ENCODE measurements at places on chromosomes 5 and 9. TPM values are rescaled to one million over a fixed set of nuclear protein-coding genes. Genes with fewer than 3 reads are reported as not detected.
A peak's percentile ranks its signal among the peaks of the same experiment; 100 is the strongest.

DNA sequence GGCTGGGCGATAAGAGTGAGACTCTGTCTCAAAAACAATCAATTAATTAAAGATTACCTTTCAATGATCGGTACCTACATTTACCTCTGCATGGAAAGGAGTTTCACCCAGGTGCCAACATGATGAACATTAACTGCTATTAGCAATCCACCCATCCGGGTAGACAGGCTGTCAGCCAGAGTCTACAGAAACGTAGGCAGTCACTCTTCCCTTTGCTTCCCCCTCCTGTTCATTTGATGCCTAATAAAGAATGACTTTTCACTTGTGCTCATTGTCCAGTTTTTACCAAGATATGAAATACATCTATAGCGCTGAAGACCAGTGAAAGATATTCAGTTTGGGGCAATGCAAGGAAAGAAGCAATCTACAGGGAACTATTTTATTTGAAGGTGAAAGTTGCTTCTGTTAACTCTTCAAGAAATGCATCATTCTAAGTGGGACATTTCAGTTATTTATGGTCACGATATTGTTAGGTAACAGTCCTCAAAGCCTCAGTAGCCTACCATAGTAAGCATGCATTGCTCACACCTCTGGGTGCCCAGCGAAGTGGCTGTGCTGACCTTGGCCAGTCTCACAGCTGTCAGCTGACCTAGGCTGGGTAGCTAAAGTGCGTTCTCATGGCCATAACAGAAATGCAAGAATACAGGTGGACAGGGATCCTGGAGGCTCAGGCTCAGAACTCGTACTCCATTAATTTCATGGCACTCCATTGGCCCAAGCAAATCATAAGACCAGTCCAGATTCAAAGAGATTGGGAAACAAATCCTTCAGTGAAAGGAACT is 87.2 kb upstream of the DMRT1 start:
- H3K27ac ChIP-seq, result peak overlapping the region; percentile 20
- H3K4me1 ChIP-seq, result peaks cover 57% of the 10 kb centered on the region
- H3K4me3 ChIP-seq, result no peak overlapping the region
- H3K36me3 ChIP-seq, result no peaks in the 10 kb centered on the region
- DNase-seq, result no peak

PCDHAC2 gene
- 0.36 TPM for total RNA-seq

DNA sequence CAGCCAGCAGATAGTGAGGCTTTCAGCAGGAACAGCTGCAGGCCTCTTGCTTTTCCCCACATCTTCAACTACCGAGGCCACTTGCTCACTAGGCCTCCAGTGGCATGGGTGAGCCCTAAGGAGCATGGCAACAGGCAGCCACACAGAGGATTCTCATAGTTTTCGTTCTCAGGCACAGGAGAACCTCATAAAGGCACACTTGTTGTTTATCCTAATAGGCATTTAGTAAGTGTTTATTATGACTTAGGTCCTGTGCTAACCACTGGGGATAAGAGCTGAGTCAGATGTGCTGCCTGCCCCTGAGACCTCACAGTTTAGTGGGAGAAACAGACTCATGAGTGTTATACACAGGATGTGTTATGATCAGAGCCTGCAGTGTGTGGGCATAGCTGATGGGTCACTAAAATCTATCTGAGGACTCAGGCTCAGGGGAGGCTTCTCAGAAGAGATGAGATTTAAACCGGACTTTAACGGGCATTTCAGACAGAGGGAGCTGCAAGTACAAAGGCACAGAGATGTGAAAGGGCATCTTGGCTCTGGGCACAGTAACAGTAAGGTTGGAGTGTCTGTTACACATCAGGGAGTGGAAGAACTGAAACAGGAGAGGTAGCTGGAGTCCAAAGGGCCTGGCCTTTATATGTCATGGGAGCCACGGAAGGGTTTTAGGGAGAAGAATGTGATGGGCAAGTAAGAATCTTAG is 21.0 kb upstream of the HEMGN start:
- no peaks in the 10 kb centered on the region for H3K27me3 ChIP-seq
- H3K36me3 ChIP-seq, result no peaks in the 10 kb centered on the region
- DNase-seq, result no peak
- H3K4me1 ChIP-seq, result peaks cover 9% of the 10 kb centered on the region

- no peaks in the 10 kb centered on the region for H3K4me1 ChIP-seq
- no peak overlapping the region for H3K27ac ChIP-seq
- H3K36me3 ChIP-seq, result no peaks in the 10 kb centered on the region
- no peak overlapping the region for H3K4me3 ChIP-seq
Observed at GRCh38 chr5:96835791-96836191, 28.0 kb upstream of the ERAP1 start.

F2RL1 gene
- total RNA-seq, result 2.0 TPM

- peaks cover 29% of the 10 kb centered on the region for H3K27me3 ChIP-seq
- peak overlapping the region; percentile 96 for H3K27ac ChIP-seq
- no peaks in the 10 kb centered on the region for H3K36me3 ChIP-seq
- peak overlapping the region; percentile 81 for H3K4me3 ChIP-seq
- no peak for DNase-seq
- peaks cover 25% of the 10 kb centered on the region for H3K4me1 ChIP-seq
Observed at GRCh38 chr5:79508354-79508753, 5.6 kb downstream of the HOMER1 start.

PPP3R2 gene
- total RNA-seq, result not detected

MARCHF6 gene
- total RNA-seq, result 162 TPM

Data from left ventricle myocardium inferior (tissue), 1 donor.